ENCODE measurements at places on chromosomes 3 and 15. TPM values are rescaled to one million over a fixed set of nuclear protein-coding genes. Genes with fewer than 3 reads are reported as not detected.

GRCh38 chr3:39249453-39250115, 30.3 kb downstream of the CX3CR1 start:
- no peaks in the 10 kb centered on the region for H3K27me3 ChIP-seq
- no peaks in the 10 kb centered on the region for H3K36me3 ChIP-seq
- no peak overlapping the region for H3K4me3 ChIP-seq
- H3K27ac ChIP-seq = no peak overlapping the region
- H3K4me1 ChIP-seq = no peaks in the 10 kb centered on the region

The MAP2K5 gene
- 5.8 TPM for total RNA-seq

- no peak overlapping the region for H3K27ac ChIP-seq
- no peak overlapping the region for H3K4me3 ChIP-seq
- H3K4me1 ChIP-seq = no peaks in the 10 kb centered on the region
- no peak for DNase-seq
- no peaks in the 10 kb centered on the region for H3K36me3 ChIP-seq
These were observed 79.2 kb downstream of the MEX3B start for GRCh38 chr15:81966631-81967030.

- H3K27ac ChIP-seq = no peak overlapping the region
- H3K27me3 ChIP-seq = no peaks in the 10 kb centered on the region
- H3K4me3 ChIP-seq = peak overlapping the region; percentile 15
- DNase-seq = no peak
- no peaks in the 10 kb centered on the region for H3K4me1 ChIP-seq
These were observed 114.3 kb upstream of the ARHGEF3 start for GRCh38 chr3:56915966-56916586.

- peak; percentile 49 for DNase-seq
- peak overlapping the region; percentile 91 for H3K27ac ChIP-seq
- H3K4me1 ChIP-seq = peaks cover 51% of the 10 kb centered on the region
- H3K27me3 ChIP-seq = no peaks in the 10 kb centered on the region
- H3K36me3 ChIP-seq = no peaks in the 10 kb centered on the region
These were observed 157.5 kb downstream of the NUP210 start for GRCh38 chr3:13262493-13263211.

DNA sequence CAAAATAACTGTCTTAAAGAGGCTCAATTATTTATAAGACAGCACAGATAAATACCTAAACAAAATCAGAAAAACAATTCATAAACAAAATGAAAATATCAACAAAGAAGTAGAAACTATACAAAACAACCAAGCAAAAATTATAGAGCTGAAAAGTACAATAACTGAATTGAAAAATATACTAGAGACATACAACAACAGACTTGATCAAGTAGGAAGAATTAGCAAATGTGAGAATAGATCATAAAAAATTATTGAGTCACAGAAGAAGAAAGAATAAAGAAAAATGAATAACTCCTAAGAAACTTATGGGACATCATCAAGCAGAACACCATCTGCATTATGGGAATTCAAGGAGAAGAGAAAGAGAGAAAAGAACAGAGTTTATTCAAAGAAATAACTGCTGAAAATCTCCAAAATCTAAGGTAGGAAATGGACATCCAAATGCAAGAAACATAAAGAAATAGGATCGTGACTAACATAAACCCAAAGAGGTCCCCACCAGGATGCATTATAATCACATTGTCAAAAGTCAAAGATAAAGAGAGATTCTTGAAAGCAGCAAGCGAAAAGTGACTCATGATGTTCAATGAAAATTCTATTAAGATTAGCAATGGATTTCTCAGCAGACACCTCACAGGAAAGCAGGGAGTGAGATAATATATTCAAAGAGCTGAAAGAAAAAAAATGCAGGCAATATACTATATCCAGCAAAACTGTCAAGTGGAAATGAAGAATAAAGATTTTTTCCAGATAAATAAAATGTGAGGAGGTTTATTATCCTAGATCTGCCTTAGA, 85.9 kb downstream of the DCLK3 start:
- no peak overlapping the region for H3K27ac ChIP-seq
- no peak overlapping the region for H3K4me3 ChIP-seq
- no peaks in the 10 kb centered on the region for H3K36me3 ChIP-seq
- no peak for DNase-seq
- no peaks in the 10 kb centered on the region for H3K27me3 ChIP-seq

GRCh38 chr3:150367757-150368156, 40.3 kb upstream of the TSC22D2 start:
- no peaks in the 10 kb centered on the region for H3K27me3 ChIP-seq
- no peaks in the 10 kb centered on the region for H3K36me3 ChIP-seq
- no peak for DNase-seq
- H3K4me3 ChIP-seq = no peak overlapping the region
- peaks cover 8% of the 10 kb centered on the region for H3K4me1 ChIP-seq

DNA sequence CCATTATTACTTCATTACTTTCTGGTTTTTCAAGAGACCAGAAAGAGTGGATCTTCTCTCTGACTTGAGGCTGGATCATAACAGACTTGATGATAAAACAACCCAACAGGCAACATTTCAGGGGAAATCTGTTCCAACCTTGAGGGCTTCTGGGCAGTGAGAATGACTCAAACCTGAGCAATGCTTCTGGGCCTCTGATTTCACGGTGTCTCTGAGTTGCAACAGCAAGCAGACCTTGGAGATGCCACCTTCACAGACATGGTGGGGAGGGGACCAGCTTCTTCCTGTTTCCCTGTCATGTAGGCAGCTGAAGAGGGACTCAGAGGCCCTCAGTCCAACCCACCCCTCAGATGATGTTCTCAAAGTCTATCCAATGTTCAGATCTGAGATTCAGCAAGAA, 104.0 kb downstream of the ABHD5 start:
- H3K36me3 ChIP-seq = no peaks in the 10 kb centered on the region
- no peak overlapping the region for H3K27ac ChIP-seq
- no peak for DNase-seq
- no peaks in the 10 kb centered on the region for H3K4me1 ChIP-seq
- H3K27me3 ChIP-seq = peaks cover 3% of the 10 kb centered on the region

GRCh38 chr3:150958683-150959082, 13.8 kb downstream of the CLRN1 start:
- no peaks in the 10 kb centered on the region for H3K4me1 ChIP-seq
- H3K4me3 ChIP-seq = no peak overlapping the region
- H3K36me3 ChIP-seq = no peaks in the 10 kb centered on the region
- H3K27me3 ChIP-seq = no peaks in the 10 kb centered on the region
- DNase-seq = no peak

GRCh38 chr3:120450600-120451271, at the start of gene FSTL1:
FSTL1 (minus strand) TSS chr3:120450992; CDS start chr3:120450746, 246 bp downstream.
- H3K27me3 ChIP-seq = no peaks in the 10 kb centered on the region
- DNase-seq = peak; percentile 34
- no peaks in the 10 kb centered on the region for H3K36me3 ChIP-seq
- H3K27ac ChIP-seq = peak within 1 kb of the TSS; percentile 51
- peak within 1 kb of the TSS; percentile 71 for H3K4me3 ChIP-seq

The RETNLB gene
- total RNA-seq = not detected

- H3K27ac ChIP-seq = no peak overlapping the region
- H3K27me3 ChIP-seq = peaks cover 2% of the 10 kb centered on the region
- no peak for DNase-seq
- H3K4me1 ChIP-seq = no peaks in the 10 kb centered on the region
These were observed 174.2 kb downstream of the GABRB3 start for GRCh38 chr15:26598704-26599103.

The LRRC3B gene
- total RNA-seq = 0.08 TPM

The B3GALNT1 gene
- total RNA-seq = 23.7 TPM

DNA sequence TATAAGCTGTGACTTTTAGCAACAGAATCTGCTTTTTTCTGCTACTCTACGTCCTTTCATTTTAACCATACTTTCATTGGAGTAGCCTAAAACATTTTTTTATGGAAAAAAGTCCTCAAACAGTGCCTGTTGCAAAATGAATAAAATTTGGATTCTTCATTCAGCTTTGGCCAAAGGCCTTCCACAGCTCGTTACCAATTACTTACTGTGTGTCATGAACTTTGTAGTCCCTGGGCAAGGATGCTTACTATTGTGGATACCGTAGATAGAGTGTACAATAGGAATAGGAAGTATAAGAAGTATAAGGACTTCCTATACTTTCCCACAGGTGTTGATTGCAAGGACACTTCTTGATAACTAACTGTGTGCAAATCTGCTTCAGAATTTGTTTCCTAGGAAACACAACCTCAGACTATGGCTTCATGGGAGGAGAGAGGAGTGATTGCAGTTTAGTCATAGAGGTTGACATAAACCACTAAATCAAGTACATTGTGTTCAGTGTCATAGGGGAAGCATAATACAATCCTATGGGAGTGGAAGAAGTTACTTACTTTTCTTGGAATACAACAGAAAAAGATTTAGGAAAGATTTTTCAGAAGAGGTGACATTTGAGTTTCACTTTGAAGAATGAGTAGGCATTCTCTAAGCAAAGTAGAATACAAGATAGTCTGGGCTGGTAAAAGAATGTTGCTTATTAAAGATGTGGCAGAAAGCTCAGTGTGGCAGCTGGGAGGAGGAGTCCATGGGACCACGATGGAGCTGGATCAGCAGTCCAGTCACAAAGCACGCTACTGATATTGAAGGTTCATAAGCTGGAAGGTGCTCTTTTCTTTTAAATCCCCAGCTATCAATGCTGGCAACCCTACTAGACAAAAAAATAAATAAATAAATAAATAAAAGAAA, 309.7 kb upstream of the TPRG1 start:
- H3K27me3 ChIP-seq = no peaks in the 10 kb centered on the region
- H3K4me3 ChIP-seq = no peak overlapping the region
- no peak for DNase-seq
- H3K36me3 ChIP-seq = no peaks in the 10 kb centered on the region

DNA sequence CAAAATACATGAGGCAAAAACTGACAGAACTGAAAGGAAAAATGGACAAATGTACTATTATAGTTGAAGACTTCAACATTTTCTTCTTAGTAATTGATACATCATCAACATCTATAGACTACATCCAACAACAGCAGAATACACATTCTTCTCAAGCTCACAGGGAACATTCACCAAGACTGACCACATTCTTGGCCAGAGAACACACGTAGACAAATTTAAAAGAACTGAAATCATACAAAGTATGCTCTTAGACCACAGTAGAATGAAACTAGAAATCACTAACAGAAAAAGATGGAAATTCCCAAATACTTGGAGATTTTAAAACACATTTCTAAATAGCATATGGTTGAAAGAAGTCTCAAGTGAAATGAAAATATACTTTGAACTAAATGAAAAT, 55.1 kb upstream of the NSMCE3 start:
- no peak overlapping the region for H3K4me3 ChIP-seq
- DNase-seq = no peak
- H3K36me3 ChIP-seq = no peaks in the 10 kb centered on the region
- H3K27me3 ChIP-seq = no peaks in the 10 kb centered on the region

DNA sequence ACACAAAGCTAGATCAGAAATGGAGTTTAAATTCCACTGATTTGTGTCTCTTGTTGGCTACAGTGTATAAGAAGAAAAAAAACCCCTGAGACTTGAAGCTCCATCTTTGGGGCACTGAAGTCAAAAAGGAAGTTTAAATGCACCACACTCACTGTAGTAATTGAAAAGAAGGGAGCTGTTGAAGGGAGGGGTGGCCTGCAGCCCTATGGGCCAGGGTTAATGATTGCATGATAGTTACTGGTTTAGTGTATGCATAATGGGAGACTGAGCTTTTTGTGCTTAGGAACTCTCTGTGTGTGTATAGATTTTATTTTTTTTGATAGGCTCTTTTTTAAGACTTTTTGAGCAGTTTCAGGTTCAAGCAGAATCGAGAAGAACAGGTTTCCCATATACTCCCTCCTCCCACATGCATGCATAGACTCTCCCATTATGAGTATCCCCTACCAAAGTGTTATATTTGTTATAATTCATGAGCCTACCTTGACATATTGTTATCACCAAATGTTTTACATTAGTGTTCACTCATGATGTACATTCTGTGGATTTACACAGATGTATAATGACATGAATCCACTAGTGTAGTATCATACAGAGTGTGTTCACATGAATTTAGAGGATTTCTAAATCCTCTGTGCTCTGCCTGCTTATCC, 88.2 kb downstream of the TNFAIP8L3 start:
- peaks cover 13% of the 10 kb centered on the region for H3K36me3 ChIP-seq
- H3K4me1 ChIP-seq = no peaks in the 10 kb centered on the region
- no peak overlapping the region for H3K27ac ChIP-seq

DNA sequence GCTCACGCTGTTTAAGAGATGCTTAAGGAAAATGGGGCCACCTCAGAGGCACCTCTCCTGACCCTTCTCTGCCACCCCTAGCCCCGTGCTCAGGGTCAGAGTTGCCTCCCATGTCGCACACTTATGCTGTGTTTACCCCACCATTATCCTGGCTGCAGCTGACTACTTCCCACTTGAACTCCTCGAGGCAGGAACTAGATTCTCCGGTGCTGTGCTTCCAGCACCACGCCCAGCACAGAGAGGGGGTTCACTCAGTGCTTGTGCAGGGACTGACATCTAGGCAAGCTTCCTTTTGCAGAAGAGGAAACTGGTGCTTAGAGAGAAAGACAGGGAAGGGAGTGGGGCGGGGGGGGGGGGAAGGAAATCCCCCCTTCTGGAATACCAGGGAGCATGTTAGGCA, 340.1 kb downstream of the RORA start:
- no peaks in the 10 kb centered on the region for H3K27me3 ChIP-seq
- no peak for DNase-seq
- no peak overlapping the region for H3K27ac ChIP-seq
- H3K4me3 ChIP-seq = no peak overlapping the region

DNA sequence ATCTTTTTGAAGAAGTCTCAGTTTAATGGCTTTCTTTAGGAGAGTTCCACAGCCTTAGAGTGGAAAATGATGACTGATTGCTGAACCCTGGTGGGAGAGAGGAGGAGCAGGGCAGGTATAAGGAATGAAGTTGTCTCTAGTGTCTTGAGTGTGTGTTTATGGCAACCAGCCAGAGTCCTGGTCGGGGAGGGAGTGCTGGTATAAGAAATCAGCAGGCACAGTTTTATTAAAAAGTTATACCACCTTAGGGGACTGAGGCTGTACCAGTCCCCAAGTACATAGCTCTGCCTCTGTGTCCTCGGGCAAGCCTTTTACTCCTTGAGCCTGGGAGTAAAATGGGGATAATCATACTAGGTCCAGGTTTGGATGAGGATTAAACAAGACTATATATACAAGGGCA, 29.8 kb downstream of the SLC22A14 start:
- no peaks in the 10 kb centered on the region for H3K36me3 ChIP-seq
- H3K27ac ChIP-seq = no peak overlapping the region
- no peak overlapping the region for H3K4me3 ChIP-seq
- no peaks in the 10 kb centered on the region for H3K4me1 ChIP-seq
- H3K27me3 ChIP-seq = no peaks in the 10 kb centered on the region

DNA sequence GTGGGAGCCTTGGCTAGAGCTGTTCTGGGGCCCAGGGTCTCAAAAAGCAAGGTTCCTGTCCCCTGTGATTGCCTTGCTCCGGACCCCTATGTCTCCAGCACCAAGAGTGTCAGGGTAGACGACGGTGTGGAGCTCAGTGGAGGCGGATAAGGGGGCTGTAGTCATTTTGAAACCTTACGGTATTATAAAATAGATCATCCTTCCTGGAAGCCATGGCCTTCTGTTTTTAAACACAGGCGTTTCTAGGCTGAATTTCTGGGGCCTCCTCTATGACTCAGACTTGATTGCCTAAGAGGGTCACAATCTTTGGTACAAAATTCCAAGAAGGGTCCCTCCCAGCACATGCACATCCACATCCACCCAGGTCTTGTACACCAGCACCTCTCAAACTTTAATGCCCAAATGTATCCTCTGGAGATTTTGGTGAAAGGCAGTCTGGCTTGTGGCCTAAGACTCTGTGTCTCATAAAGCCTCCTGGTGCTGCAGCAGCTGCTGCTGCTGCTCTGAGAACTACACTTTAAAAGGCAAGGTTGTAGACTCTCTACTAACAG, 70.5 kb upstream of the XCR1 start:
- no peak for DNase-seq
- H3K36me3 ChIP-seq = no peaks in the 10 kb centered on the region
- H3K27ac ChIP-seq = peak overlapping the region; percentile 57
- H3K4me3 ChIP-seq = no peak overlapping the region
